NCI-H2081 treated with DMSO at 0.1 percent for 48 hours (cell line): ENCODE measurements at places on chromosomes 5 and 9.

- no peak for DNase-seq
These were observed 10.6 kb upstream of the GLRA1 start for GRCh38 chr5:151935135-151935695.

DNA sequence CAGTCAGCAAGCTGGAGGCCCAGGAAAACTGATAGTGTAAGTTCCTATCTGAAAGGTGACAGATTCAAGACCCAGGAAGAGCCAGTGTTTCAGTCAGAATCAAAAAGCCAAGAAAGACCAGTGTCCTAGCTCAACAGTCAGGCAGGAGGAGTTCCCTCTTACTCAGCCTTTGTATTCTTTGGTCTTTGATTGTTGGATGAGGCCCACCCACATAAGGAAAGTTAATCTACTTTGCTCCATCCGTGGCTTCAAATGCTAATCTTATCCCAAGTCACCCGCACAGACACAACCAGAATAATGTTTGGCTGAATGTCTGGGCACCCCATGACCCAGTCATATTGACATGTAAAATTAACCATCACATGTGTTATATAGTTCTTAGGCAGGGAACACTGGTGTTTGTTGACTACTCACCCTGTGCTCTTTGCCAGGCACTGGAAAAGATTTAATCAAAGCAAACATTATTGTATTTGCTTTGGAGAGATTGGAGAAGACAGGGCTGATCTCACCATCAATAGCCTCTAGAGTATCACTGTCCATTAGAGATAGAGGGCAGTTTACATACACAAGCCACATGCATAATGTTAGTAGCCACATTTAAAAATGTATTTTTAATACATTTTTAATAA, 96.3 kb upstream of the KCNN2 start:
- DNase-seq: no peak

DNA sequence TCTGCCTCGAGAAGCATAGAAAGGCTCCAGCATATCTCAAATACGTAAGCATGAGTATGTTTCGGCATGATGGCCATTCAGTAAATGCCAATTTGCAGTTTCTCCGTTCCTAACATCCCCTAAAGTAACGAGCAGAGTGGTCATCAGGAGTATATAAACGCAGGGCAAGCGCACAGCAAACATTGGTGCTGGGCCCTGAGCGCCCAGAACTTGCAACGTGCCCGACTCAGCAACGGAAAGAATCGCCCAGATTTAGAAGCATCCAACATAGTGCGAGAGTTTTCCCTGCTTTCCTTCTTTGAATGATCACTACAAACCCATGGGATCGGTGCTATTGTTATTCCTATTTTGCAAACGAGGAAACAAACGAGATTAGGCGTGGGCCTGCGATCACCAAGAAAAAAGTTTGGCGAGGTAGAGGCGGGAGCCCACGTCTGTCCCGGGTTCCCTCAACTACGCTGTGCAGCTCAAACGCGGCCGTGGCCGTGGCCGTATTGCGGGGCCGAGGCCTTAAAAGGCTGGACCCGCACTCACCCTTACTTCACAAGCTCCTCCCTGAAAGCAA, 505 bp downstream of the RPS14 start:
- DNase-seq: no peak

DNA sequence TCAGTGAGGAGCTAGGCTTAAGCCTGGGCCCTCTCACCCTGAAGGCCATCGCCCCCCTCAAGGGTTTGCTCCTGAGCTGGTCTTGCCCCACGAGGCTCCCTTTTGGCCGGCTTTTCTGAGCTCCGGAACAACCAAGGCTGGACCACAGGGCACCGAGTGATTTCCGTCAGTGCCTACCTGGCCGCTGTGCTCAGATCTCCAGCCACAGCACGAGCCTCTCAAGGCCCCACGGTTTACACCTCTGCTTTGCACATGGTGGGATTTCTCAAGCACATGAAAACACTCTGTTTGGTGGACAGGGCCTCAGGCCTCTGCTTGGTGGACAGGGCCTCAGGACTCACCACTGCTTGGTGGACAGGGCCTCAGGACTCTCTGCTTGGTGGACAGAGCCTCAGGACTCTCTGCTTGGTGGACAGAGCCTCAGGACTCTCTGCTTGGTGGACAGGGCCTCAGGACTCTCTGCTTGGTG, 15.8 kb downstream of the CLPTM1L start:
- DNase-seq: no peak

DNA sequence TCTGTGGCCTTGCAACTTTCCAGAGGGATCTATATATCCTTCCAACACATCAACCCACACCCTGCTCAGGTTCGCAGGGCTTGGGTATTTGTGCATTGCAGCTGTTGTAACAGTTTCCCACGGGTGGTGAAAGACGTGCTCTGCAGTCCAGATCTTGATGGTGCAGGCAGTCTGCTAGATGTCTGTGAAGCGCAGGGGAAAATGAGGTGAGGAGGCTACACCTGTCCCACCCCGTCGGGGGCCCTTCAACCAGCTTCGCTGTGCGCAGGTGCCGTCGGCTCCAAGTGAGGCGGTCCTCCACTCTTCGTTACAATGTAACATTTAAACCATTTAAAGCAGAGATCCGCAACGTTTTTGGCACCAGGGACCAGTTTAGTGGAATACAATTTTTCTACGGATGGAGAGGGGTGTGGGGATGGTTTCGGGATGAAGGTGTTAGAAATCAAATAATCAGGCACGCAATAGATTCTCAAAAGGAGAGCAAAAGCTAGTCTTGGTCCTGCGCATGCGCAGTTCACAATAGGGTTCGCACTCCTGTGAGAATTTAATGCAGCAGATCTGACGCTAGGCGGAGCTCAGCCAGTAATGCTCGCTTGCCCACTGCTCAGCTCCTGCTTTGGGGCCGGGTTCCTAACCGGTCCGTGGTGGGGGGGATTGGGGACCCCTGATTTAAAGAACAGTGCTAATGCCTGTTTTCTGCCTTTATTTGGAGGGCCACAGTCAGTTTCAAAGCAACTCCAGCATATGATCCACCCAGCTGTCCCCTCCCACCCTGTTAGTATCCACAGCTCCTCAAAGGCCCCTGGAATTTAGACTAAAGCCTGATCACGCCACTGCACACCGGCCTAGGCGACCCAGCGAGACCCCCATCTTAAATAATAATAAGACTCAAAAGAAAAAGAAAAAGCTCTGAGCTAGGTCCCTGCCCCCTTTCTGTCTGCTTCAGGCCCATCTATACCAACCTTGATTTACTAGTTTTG, 97.1 kb upstream of the SELENOP start:
- DNase-seq: peak; percentile 94

- DNase-seq: no peak
These were observed 224.1 kb downstream of the ESM1 start for GRCh38 chr5:54761213-54761701.

- no peak for DNase-seq
These were observed 128.4 kb downstream of the PTTG1 start for GRCh38 chr5:160550075-160550474.

- no peak for DNase-seq
These were observed 242.2 kb downstream of the SYK start for GRCh38 chr9:91043811-91044175.

GRCh38 chr5:121378046-121378445, 473.6 kb upstream of the FTMT start:
- no peak for DNase-seq

DNA sequence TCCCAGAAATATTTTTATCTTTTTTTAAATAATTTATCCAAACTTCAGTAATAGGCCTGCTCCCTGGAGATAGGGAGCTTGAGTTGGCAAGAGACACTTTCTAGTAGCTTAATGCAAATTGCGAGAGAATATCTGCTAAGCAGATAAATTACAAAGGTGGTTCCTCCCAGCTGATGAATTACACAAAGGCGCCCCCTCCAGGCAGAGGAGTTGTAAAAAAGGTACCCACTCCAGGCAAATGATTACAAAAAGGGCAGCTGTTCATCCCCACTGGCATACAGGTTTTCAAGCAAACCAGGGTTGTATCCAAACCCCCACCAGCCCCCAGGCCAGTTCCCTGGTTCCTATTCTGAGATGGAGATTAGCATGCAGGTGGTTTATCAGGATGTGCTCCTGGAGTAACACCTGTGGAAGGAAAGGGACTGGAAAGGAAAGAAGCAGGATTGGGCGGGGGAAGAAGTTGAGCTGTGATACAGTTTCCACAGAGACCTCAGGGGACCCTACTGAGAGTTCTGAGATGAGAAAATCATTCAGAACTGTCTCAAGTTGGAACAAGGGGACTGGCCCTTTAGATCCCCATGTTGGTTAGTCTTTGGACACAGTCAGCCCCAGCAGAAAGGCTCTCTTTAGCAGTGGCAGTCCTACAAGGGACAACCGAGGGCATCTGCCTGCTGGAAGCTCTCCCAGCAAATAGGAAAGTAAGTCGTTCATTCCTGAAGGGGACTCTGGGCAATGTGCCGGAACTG, 25.5 kb downstream of the ESM1 start:
- no peak for DNase-seq

- DNase-seq: peak; percentile 12
These were observed 29.0 kb upstream of the CCNG1 start for GRCh38 chr5:163408311-163408923.

- no peak for DNase-seq
These were observed 4.0 kb upstream of the DEPDC1B start for GRCh38 chr5:60703944-60704343.

- peak; percentile 20 for DNase-seq
These were observed 155.2 kb downstream of the BAAT start for GRCh38 chr9:101229606-101230005.

DNA sequence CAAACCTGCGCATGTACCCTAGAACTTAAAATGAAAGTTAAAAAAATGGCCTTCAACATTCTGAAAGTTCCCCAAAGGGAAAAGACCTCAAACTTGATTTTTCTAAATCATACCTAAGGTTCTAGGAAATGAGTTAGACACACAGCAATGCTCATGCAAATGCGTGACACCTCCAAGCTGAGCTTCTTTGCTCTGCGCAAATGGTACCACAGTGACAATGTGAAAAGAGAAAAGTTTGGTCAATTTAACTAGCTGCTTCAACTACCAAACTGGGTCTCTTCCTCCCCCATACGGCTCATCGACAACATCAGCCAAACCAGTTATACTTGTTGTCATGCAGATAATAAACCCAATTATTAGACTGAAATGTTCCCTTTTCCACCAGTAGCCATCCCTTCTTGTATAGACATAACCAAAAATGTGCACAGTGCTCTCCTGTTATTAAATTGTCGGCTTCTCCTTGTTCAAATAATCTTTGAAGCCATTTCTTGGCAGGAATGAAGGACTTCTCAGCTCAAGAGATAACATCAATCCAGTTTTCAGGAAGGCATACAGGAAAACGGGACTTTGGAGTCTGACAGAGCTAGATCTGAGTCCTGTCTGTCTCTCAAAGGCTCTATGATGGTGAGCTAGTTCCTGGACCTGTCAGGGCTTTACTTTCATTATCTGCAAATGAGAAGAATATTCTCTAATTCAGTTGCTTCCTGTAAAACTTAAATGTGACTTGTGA, 185.6 kb upstream of the NR3C1 start:
- DNase-seq: no peak

DNA sequence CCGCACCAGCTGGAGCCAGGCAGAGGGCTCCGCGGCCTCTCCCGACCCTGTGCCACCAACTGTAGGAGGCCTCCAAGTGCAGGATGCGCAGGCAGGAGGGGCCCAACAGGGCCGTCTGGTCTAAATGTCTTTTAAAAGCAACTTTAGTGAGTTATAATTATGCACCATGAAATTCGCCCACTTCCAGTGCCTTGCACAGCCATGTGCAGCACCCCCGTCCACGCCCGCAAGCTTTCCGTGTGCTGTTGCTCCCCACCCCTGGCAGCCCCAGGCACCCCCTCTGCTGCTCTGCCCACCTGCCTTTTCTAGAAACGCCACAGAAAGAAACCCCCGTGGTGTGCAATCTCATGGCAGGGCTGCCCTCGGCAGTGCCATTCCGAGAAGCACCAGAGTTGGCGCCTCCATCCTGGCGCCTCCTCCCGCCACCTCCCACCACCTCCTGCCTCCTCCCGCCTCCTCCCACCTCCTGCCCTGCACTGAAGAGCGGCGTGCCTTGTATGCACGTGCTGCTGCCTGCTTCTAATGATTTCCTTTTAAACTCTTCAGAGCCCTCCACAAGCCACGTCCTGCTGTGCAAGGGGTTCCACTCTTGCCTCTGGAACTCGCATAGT, 7.5 kb upstream of the SLC6A18 start:
- DNase-seq: no peak

- no peak for DNase-seq
These were observed 46.9 kb upstream of the HSPA9 start for GRCh38 chr5:138622051-138622450.

- DNase-seq: no peak
These were observed 51.9 kb downstream of the NEURL1B start for GRCh38 chr5:172692981-172693380.

DNA sequence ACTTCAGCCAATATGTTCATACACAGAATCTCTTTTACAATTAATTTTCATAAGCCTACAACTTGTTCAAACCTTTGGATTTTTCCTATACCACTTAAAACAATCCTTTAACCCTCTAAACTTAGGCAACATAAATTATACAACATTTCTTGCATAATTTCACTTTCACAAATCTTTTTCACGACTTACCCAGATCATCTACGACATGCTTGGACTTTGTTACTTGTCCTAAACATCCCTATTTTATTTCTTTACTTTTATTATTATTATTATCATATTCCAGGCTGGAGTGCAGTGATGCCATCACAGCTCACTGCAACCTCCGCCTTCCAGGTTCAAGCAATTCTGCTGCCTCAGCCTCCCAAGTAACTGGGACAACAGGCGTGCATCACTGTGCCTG, 68.0 kb downstream of the CACNA1B start:
- no peak for DNase-seq

DNA sequence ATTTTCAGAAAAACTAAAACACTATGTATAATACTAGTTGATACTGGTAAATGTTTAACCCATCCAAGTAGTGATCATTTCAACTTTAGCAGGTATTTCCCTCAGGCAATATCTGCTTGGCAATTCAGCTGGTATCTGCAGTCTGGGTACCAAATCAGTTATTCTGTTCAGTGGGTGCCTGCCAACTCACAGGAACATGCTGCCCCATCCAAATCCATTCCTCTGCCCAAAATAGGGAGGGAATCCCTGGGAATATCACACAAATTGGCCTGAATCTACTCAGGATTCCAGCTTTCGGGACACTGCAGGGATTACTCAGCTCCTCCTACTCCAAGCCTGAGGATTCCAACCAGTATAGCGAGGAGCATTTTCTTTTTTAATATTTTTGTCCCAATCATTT, 61.7 kb upstream of the PDE4D start:
- DNase-seq: no peak

GRCh38 chr9:131657940-131658339, 81.9 kb downstream of the RAPGEF1 start:
- DNase-seq: no peak

GRCh38 chr9:133680976-133681657, 45.0 kb downstream of the DBH start:
- no peak for DNase-seq

GRCh38 chr5:37501152-37501551, 122.0 kb downstream of the WDR70 start:
- DNase-seq: no peak
